Caki2 (cell line): ENCODE measurements at places on chromosomes 4 and X. TPM values are rescaled to one million over a fixed set of nuclear protein-coding genes. Genes with fewer than 3 reads are reported as not detected.
A peak's percentile ranks its signal among the peaks of the same experiment; 100 is the strongest.

- no peak for DNase-seq
Measured at GRCh38 chr4:32890398-32890797, 2170.2 kb downstream of the PCDH7 start.

DNA sequence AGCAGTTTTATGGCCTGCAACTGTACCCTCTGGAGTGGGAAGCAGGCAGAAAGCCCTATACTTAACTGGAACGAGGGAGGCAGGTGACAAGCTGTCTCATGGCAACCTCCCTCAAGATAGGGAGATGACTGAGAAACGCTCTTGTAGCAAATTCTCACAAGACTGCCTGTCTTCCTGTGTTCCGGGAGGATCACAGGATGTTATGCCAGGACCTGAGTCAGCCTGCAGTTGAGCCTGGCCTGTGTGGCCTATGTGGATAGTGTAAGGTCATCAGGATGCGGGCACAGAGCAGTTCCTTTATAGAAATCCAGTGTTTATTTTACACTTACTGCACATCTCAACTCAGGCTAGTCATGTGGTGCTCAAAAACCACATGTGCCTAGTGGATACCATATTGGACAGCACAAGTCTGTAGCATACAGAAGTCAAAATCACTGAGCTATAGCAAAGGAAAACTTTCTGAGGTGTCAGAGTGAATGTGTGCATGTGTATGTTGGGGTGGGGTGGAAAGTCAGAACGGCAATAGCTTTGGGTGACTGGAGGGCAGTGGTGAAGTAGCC lies 25.2 kb downstream of the TAF7L start:
- DNase-seq: peak; percentile 3

Gene TRO
- total RNA-seq: 1.3 and 5.0 TPM in 2 replicates

DNA sequence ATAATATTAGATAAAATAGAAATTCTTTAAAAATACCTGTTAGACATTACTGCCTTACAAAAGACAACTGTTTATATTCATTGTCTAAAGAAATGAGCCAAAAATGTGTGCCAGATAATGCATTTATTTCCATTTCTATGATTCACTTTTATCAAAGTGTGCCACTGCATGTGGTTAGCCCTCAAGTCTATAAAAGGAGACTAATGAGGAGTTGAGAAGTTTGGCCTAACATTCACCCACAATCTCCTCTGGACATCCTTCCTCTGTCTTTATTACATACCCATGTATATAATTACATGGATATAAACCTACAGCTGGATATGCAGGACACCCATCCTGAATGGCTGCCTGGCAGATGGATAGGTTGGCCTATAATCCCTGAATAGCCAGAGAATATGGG lies 42.6 kb upstream of the PDE5A start:
- DNase-seq: no peak
